ENCODE measurements at places on chromosomes 3 and 15.

DNA sequence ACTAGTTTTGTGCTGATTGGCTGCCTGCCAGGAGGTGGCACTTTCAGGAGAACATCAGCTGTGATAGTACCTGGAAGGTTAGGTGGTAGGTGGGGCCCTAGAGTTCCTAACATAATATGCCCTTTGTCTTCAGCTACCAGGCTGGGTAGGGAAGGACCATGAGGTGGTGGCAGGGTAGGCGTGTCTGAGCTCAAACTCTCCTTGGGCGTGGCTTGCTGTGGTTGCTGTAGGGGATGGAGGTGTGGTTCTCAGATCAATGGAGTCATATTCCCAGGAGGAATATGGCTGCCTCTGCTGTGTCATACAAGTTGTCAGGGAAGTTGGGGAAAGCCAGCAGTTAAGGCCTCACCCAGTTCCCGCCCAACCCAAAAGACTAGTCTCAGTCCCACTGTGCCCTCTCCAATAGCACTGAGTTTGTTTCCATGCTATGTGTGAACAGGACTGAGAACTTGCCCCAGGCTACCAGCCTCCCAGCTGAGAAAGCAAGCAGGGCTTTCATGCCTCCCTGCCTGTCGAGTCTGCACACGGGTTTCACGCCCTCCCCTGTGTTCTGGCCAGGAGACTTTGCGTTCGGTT, 107.7 kb downstream of the CHCHD4 start:
- DNase-seq = peak; percentile 62

DNA sequence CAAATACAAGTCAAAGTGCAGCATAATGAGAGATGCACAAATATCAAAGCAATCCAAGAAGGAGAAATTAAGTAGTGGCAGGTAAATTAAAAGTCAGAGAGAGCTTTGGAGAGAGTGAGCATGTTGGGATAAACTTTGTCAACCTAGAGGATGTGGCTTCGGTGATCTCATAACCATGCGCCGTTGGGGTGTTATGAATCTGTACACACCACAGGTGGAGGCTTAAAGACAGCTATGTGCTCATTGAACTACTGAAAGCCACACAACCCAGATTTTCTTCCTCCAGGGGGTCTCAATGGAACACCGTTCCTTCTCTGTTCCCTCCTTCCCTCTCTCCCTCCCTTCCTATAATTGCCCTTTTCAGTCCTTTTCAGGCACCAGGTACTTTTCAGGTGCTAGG, 52.0 kb downstream of the SUCNR1 start:
- DNase-seq = no peak

- DNase-seq = no peak
Measured at GRCh38 chr3:69568951-69569350, 170.3 kb upstream of the MITF start.

DNA sequence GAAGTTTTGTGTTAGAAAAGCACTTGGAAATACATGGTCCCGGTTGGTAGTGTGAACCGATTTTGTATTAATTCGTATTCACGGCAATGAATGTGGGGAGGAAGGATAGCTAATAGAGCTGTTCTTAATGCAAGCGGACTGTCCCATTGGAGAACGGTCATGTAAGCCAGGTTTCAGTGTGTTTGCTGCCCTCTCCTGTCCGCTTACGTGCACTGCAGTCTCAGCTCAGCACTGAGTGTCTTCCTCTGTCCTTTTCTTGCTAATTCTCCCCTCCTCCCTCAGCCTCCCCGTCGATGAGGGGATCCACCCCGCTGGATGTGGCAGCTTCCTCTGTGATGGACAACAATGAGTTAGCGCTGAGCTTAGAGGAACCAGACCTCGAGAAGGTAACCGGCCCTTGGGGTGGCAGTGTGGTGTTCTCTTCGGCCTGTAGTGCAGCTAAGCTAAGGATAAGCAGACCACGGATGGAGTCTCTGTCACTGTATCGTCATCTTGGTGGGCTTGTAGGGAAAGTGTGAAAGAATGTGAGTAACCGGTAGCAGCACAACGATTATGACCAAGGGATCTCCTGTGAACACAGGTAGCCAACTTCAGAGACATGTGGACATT, 267.5 kb upstream of the CHRM5 start:
- DNase-seq = peak; percentile 42

DNA sequence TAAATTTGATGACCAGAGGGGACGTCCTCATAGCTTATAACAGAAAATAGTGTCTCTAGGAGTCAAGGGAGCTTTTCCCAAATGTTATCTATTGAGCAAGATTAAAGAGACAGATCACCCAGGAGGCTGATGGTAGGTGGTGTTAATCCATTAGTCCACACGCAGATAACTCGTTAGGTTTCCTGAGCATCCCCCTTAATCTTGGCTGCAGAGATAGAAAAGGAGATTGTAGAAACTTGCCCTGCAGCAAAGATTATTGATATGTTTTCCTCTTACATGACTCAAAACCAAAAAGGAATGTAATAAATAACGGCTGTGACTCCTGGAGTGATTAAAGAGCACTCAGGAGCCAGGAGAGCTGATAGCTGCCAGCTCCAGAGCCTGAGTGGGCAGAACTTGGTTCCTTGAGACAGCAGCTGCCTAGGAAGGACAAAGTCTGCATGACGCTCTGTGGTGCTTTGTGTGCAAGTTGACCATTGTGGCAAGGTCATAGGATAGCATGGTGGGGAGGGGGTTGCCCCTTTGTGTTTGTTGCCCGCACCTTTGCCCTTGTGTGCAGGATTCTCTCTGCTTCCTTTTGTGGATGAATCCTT, 234.8 kb downstream of the PTPRG start:
- no peak for DNase-seq

GRCh38 chr15:47486040-47486439, 231.3 kb upstream of the SEMA6D start:
- DNase-seq = no peak

DNA sequence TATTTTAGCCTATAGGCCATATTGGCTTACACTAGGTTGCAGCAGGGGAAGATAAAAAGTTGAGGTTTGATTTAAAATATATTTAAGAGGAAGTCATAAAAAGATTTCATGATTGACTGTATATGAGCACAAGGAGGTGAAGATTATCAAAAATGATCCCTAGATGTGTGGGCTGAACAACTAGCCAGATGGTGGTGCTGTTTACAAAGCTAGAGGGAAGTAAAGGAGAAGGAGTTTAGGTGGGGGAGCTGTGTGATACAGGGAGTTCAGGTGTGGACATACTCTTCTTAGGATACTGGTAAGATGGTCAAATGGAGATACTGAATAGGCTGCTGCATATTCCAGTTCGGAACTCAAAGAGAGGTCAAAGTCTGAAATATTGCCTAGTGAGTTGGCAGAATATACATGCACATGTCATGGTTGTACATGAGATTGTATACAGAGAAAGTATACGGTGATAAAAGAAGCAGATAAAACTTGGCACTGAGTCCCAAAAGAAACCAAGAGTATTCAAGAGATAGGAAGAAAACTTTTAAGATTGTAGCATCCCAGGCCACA, 727.8 kb downstream of the NLGN1 start:
- DNase-seq = peak; percentile 3

- no peak for DNase-seq
Measured at GRCh38 chr15:80984856-80985255, 4.8 kb downstream of the MESD start.

DNA sequence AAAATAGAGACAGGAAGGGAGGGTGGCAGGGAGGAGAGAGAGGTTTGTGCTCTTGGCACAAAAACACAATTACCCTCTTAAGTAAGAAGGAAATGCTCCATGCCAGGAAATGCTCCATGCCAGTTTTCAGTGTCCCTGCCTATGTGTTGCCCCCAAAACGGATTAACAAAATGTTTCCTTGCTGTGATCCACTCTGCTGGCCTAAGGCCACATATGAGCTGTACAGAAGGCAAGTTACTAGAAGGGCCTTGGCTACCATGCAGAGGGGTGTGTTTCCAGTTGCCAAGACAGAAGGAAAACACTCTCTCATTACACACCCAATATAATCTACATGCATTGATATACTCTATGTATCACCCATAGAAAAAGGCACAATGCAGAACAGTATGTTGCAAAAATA, 98.2 kb upstream of the PTPRG start:
- DNase-seq = no peak

DNA sequence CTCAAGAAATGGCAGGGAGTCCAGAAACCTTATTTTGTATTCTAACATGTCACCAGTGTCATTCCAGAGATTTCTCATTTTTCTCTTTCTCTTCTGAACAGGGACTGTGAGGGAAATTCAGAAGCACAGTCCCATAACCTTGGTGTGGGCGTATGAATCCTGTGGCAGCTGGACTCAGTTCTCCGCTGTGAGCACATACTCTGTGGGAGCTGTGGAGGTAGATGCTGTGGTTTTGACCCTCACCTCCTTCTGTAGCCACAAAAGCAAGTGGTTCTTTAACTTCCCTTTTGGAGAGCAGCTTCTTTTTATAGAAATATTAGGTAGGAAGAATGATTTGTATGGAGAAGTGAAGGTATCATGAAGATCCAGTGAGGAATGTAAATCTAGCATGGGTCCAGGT, 13.4 kb downstream of the TMEM207 start:
- no peak for DNase-seq

DNA sequence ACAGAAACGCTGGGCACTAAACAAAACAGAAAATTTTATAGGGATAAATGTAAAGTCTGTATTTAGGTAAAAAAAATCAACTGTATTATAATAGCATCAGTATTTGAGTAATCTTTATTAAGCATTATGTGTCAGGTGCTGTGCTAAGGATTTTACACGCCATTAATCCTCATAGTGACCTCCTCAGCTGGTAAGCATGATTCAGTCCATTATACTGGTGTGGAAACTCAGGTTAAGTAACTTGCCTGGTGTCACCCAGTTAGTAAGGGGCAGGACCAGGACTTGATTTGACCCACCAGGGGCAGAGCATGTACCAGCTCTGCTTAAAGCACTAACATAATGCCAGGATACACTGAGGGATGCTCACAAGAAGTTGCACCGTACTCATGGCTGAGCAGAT, 4.8 kb downstream of the MYO5C start:
- DNase-seq = no peak

DNA sequence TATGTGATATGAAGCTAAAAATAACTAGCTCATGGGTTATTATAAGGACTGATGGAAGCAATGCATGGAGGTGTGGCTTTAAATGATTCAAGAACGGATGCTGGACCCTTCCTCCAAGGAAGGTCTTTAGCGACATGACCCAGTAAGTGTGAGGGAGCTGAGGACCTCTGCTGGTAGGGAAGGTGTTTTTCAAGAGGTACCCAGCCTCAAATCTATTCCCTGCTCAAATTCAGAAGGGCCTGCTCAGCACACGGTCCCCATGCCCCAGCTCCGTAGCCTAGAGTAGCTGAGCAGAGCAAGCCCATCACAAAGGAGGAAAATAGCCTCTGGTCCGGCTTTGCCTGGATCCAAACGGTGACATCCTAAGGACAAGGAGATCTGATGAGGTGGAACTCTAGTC, 266.2 kb upstream of the IGF1R start:
- no peak for DNase-seq

GRCh38 chr15:28097656-28098359, 1.3 kb downstream of the OCA2 start:
- DNase-seq = no peak

- no peak for DNase-seq
Measured at GRCh38 chr3:108190346-108190745, 31.9 kb downstream of the IFT57 start.

DNA sequence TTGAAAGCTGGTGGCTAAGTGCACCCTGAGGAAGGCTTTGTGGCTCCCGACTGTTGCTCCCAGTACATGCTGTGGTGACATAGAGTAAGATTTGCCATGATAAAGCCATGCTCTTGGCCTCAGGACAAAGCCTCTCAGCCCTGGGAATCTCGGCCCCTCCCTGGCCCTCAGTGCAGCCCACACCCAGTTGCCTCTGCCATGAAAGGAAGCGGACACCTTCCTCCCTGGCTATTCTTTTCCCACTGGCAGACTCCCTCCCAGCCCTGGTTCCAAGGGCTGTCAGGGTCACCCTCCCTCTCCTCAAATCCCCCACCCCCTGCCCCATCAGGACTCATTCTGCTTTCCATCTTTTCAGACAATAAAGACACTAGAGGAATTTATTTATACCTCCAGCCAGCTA, 119.8 kb upstream of the NEO1 start:
- no peak for DNase-seq

- DNase-seq = no peak
Measured at GRCh38 chr3:8406479-8406878, 95.1 kb upstream of the LMCD1 start.

- DNase-seq = peak; percentile 28
Measured at GRCh38 chr15:71800835-71801745, 9.3 kb upstream of the NR2E3 start.

GRCh38 chr15:67928666-67929065, 88.8 kb upstream of the RNU6-1 start:
- no peak for DNase-seq

DNA sequence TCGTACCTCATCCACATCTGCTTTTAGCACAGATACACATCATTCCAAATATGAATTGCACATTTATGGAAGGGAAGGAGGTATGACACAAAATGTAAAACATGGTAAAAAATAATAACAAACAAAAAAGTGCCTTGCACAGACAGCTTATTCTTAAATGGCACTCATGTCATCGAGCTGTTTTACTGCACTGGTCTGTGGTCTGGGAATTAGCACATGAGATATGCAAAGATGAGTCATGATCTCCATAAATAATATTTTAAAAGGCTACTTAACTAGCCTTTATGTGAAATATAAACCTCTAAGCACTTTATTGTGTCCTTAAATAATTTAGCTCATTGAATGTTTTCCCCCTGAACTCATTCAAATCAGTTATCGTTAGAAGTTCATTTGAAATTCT, 142.2 kb upstream of the ZNF385D start:
- DNase-seq = no peak

- DNase-seq = no peak
Measured at GRCh38 chr3:38027466-38028465, 1.7 kb downstream of the PLCD1 start.

DNA sequence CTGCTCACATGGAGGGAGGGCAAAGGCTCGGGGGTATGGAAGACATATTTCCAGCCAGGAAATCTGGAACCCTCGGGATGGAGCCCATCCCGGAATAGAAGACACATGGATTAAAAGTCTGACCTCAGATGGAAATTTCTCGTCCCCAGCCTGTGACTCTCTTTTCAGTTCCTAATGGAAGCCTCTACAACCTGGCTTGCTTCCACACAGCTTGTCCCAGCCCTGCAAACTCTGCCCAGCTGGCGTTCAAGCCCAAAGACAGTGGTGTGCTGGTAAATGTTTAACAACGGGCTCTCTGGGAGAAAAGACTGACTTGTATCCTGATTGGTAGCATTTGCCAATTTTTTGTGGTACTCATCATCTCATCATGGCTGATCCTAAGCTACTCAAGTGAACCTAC, 35.6 kb upstream of the TLE3 start:
- DNase-seq = no peak

GRCh38 chr3:36895496-36896409, 49.1 kb downstream of the TRANK1 start:
- no peak for DNase-seq

Data from NCI-H345 (cell line).